NCI-H187 (cell line): ENCODE measurements at places on chromosomes 4 and X.

- DNase-seq, result no peak
These were observed 499.3 kb upstream of the CT83 start for GRCh38 chrX:116961872-116962582.

DNA sequence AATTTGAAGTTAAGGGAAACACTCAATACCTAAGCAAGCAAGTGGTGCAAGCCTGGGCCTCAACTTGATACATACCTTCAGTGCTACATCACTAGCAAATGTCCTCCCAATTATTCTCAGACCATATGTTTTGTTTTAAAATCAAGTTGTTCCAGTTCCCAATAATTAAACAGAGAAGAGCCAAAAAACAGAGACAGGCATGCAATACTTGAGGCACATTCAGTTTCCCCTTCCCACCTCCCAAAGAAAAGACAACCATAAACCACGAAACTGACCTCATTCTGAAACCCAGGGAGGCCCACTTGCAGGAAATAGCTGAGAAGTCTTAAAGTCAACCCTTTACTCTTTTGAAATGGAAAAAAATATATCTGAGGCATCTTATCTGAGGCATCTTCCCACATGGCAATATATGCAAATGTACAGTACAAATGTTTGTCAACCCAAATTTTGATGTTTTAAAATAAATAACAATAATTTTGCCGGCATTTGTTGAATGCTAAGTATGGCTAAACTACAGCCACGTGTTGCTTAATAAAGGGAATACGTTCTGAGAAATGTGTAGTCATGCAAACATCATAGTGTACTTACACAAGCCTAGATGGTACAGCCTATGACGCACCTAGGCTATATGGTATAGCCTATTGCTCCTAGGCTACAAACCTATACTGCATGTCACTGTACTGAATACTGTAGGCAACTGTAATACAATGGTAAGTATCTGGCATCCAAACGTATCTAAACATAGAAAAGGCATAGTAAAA, 147.5 kb downstream of the TSPAN5 start:
- DNase-seq, result no peak

DNA sequence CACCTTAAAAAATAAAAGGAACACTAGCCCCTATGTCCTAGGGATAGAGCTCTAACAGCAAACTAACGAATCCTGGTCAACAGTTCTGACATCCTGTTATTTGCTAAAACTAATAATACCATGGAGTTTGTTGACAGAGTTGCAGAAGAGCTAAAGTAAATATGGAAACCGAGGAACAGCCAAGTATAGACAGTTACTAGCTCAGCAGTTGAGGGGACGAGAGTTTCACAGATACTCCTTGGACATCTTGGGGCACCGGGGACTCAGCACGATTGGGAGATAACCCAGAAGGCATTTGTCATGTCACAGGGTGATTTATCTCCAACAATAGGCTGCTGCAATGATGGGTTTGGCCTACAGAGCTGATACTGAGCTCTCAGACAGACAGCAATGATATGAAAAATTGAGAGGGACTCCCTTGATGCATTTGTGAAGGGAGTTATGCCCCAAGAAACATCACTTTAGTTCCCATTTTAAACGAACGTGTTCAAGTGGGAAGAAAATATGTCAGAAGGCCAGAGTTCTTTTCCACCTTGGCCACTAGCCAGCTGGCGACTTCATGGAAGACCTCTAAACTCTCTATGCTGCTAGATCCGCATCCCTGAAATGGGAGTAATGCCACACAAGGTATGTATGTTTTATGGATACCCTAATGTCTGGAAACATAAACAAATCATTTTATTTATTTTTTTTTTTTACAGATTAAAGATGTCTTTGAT, 48.6 kb downstream of the TSC22D3 start:
- DNase-seq, result no peak

DNA sequence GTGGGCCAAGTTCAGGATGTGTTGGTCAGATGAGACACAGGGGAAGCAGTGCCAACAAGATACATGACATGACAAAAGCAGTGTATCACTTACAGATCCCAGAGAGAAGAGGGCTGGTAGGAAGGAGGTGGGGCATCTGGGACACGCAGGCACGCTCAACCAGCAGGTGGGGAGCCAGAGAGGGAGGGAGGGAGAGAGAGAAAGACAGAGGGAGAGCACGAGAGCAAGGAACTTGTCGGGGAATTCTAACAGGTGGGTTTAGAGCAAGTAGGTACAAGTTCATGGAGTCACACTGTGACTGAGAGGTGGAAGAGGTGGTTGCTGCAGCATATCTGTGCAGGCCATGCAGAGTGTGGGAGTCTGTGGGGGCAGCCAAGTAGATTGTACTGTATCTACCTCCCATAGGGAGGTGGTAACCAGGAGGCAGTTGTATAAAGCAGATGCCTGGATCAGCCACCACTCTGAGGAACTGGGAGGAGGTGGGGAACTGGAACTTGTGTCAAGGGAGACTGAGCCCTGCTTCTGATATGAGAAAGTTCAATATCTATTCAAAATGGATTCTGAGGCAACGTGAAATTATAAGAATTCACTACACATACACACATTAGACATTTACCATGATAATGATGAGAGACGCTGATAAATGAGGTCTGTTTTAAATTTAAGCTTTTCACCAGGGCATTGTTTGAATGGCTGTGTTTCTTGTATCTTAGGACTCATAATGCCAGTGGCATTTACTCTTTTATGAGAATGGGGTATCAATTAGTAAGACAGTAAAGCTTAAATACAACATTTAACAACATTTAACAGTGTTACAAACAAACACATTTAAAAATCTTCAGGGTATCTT, 43.7 kb downstream of the BBS12 start:
- no peak for DNase-seq

GRCh38 chr4:149549911-149550310, 265.7 kb downstream of the IQCM start:
- no peak for DNase-seq

GRCh38 chr4:124804584-124804983, 92.1 kb upstream of the ANKRD50 start:
- no peak for DNase-seq

DNA sequence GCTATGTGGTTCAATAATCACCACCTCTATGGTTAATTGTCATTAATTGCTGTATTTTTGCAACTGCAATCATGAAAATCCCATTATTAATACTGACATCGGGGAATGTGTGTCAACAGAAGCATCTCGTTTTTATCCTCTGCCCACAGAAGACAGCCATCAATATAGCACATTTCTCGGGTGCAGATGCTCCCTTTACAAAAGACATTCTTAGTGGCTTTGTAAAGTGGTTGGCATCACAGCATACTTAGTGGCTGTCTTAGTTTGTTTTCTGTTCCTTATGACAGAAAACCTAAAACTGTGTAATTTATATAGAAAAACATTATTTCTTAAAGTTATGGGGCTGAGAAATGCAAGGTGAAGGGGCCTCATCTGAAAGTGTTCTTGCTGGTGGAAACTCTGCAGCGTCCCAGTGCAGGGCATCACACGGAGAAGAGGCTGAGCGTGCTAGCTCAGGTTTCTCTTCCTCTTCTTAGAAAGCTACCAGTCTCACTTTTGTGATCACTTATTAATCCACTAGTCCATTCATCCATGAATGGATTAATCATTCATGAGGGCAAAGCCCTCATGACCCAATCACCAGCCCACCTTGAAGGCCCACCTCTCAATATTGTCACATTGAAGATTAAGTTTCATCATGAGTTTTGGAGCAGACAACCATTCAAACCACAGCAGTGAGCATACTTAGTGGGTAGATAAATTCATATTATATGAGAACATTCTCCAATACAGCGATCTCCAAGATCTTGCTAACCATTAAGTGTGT, 1067.7 kb upstream of the PABPC4L start:
- DNase-seq, result no peak

GRCh38 chr4:99205153-99205979, 13.7 kb downstream of the ADH6 start:
- DNase-seq, result peak; percentile 63

DNA sequence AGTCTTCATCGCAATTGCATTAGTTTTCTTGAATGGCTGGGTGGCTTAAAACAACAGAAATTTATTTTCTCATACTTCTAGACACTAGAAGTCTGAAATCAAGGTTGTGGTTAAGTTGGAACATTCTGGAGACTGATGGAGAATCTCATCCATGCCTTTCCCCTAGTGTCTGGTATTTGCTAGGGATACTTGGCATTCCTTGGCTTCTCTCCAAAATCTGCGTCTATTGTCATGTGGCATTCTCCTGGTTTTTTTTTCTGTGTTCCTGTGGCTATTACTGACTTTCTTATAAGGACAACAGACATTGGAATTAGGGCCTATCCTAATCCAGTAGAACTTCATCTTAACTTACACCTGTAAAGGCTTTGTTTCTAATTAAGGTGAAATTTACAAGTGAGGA, 272.8 kb upstream of the EPHA5 start:
- no peak for DNase-seq

DNA sequence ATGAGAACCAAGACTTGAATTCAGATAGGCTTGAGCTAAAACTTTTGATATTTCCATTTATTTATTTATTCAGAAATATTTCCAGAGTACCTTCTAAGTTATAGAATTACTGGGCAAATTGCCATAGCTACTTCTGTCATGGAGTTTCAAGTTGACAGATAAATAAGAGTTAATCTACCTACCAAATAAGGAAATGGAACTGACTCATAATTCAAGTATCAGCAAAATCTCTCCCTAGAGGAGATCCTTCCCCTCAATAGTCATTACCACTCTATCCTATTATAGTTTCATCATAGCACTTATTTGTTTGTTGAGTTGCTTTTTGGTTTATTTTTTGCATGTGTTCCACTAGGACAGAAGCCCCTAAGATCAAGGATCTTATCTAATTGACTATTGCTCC, 48.8 kb upstream of the CCSER1 start:
- DNase-seq, result no peak

- DNase-seq, result no peak
These were observed 1317.0 kb downstream of the STIM2 start for GRCh38 chr4:28177641-28178040.

- no peak for DNase-seq
These were observed 626.5 kb upstream of the CPEB2 start for GRCh38 chr4:14375816-14376215.

DNA sequence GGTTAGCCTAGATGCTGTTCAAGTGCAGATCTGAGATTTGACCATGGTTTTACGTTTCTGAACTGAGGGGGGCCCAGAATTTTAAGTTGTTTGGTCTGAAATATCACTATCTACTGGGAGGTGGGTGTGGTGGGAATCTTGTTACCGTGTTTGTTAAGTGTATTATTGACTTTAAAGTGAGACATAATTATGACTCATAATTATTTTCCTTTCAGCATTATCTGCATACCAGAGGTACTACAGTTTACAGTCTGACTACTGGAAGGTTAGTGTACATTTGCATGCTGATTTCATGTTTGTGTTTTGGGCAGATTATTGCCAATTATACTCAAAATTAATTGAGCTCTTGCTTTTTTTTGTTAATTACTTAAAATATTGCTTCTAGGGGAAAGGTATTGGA, 101.5 kb downstream of the KDM6A start:
- DNase-seq, result no peak

DNA sequence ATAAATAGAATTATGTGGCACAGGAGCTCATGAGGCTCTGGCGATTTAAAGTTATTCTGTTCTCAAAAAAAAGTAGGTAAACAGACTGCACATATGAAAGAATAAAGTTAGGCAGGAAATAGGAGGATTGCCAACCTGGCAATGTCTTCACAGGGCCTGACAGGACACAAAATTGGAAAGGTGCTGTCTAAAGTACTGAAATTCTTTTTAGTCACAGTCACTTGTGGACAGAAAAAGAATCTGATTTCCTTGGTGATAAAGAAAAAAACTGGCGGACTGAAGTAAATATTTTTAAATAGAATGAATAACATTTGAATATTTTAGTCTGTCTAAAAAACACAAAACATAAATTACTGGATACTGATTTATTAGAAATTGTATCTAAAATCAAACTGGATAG, 124.4 kb downstream of the VEGFC start:
- no peak for DNase-seq

- no peak for DNase-seq
These were observed 123.6 kb upstream of the INTU start for GRCh38 chr4:127509155-127509554.

- DNase-seq, result no peak
These were observed 952 bp downstream of the ARSD start for GRCh38 chrX:2928191-2928582.

- DNase-seq, result no peak
These were observed 107.8 kb downstream of the GABRA3 start for GRCh38 chrX:152343306-152343705.

DNA sequence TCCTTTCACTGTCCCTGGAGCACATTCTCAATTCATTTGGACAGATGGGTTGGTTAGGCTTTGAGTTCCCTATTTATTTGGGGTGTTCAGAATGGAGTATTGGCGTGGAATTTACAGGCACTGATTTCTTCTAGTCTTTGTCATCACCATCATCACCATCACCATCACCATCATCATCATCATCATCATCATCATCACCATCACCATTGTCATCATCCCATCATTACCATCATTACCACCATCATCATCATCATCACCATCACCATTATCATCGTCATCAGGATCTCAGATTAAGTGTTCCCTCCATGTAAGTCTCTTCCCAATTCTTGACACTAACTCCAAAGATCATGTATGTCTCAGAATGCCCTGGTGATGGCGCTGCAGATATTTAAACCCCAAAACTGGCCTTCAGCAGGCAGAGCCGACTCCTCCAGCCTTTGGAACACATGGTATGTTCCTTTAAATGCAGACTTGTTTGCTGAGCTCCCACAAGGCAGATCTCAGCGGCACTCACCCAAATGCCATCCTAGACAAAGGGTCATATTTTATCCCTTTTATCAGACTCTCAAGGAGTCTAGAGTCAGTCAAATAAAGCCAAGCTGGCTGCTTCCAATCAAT, 19.8 kb upstream of the FAM9A start:
- DNase-seq, result no peak

DNA sequence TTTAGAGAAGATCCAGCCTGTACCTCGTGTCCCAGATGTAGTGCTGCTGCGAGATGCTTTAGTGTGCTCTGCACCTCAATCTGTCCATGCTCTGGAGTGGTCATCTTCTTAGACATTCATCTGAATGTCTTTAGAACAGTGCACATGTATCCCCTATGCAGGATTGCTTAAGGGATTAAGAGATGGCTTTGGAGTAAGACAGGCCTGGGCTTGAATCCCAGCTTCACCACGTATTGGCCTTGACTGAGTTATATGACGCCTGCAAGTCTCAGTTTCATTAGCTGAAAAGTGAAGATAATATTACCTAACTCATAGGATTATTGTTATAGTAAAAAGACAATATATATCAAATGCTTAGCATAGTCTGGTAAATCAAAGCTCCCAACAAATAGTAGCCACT, 98.3 kb downstream of the NFKB1 start:
- no peak for DNase-seq

DNA sequence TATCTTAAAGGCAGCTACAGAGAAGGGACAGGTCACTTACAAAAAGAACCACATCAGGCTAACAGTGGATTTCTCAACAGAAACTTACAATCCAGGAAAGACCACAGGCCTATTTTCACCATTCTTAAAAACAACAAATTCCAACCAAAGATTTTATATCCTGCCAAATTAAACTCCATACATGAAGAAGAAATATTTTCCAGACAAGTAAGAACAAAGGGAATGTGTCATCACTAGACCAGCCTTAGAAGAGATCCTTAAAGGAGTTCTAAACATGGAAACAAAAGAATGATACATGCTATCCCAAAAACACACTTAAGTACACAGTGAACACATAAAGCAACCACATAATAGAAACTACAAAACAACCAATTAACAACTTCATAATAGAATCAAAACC, 105.6 kb downstream of the ANXA10 start:
- no peak for DNase-seq

- no peak for DNase-seq
These were observed 32.3 kb upstream of the C4orf50 start for GRCh38 chr4:6050551-6050950.

GRCh38 chr4:138941037-138941436, 74.5 kb upstream of the NOCT start:
- DNase-seq, result no peak
